ENCODE measurements at places on chromosomes 4 and X.

- DNase-seq, result no peak
Observed at GRCh38 chrX:155027509-155028066, 944 bp downstream of the FUNDC2 start.

GRCh38 chrX:136193771-136194170, 46.4 kb downstream of the FHL1 start:
- DNase-seq, result no peak

GRCh38 chr4:52911684-52912294, 49.7 kb downstream of the RASL11B start:
- DNase-seq, result peak; percentile 37

GRCh38 chr4:3527914-3528876, 4.0 kb downstream of the LRPAP1 start:
- no peak for DNase-seq

GRCh38 chr4:105306820-105307219, 160.1 kb downstream of the TET2 start:
- no peak for DNase-seq

DNA sequence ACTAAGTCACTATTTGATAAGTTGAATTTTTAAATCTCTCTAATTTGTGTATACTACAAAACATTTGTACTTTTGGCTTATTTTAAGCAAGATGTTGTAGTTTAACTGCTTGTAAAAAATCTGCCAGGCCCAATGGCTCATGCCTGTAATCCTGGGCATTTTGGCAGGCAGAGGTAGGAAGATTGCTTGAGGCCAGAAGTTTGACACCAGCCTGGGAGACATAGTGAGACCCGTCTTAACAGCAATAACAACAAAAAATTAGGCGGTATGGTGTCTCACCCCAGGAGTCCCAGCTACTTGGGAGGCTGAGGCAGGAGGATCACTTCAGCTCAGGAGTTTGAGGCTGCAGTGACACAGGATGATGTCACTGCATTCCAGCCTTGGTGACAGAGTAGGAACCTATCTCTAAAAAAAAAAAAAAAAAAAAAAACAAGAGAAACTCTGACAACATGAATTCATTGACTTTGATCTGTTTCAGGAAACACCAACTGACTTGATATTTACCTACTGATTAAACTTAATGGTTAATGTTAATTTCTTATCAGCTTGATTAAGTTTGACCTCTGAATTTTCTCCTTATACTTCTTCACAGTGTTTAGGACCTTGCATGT, 8.9 kb downstream of the FHIP1A start:
- DNase-seq, result no peak

- DNase-seq, result no peak
Observed at GRCh38 chr4:150231107-150231770, 153.0 kb downstream of the DCLK2 start.

DNA sequence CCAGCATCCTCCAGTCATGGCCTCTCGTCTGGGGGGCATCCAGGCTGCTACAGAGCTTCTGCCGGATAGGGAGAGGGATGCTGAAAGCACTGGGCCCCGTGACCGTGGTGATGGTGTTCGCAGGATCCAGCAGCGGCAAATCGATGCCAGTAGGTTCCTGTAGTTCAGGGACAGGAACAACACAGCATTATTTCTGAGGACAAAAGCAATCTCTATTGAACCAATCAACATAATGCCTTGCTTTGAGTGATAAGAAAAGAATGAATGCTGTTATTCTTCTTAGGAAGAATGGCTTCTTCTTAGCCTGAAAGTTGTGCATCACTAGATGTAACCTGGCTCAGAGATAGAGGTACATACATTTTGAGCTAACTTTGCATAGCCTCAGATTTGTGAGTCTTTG, 378.6 kb downstream of the UNC5C start:
- peak; percentile 79 for DNase-seq

DNA sequence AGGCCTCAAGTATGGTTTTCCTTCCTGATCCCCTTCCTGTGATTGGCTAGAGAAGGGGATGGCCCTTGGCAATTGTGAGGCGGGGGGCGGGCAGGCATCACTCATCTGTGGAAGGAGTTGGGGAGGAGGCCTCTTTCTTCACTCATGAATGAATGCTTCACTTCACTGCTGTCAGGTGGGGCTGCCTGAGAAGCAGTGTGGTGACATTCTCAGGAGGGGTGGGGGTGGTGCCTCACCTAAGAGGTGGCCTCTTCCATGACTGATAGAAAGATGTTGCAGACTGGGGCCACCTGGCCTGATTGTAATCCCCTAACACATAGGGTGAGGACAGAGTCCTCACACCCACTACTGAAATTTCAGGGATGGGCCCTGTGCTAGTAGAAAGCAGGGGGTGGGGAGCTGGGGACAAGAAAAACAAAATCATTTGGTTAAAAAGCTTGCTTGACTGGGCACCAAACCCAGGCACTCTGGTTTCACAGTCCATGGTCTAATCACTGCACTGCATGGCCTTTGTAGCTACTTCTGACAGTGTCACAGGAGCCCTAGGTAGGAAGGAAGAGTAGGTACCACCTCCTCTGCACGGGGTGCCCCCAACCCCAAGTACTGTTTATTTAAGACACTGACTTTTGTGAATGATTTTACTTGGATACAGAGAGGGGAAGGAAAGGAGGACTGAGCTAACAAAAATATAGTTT, 5.6 kb upstream of the HOPX start:
- DNase-seq, result no peak

- no peak for DNase-seq
Observed at GRCh38 chrX:150227321-150227860, 135.7 kb upstream of the MAMLD1 start.

- peak; percentile 60 for DNase-seq
Observed at GRCh38 chr4:1167244-1167949, 5.0 kb downstream of the SPON2 start.

GRCh38 chr4:89275587-89275986, 32.0 kb downstream of the GPRIN3 start:
- no peak for DNase-seq

DNA sequence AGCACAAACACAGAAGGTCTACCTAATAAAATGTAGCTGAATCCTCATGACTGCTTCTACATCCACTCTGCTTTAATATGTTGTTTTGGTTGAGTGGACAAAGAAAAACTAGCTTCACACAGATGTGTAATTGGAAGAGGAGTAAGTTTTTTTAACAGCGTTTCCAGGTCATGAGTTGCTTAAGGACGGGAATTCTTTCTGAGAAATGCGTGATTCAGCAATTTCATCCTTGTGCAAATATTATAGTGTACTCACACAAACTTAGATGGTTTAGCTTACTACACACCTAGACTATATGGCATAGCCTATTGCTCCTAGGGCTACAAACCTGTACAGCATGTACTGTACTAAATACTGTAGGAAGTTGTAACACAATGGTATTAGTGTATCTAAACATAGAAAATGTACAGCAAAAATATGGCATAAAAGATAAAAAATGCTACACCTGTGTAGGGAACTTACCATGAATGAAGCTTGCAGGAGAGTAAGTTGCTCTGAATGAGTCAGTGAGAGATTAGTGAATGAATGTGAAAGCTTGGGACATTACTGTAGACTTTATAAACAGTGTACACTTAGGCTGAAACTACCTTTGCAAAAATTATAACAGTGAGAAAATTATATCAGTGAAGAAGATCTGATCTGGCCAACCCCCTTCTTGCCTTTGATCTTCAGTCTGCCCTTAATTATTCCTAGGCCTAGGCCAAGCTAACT, 70.8 kb upstream of the IL15 start:
- DNase-seq, result no peak

Data from putamen (tissue), 1 donor.